ENCODE measurements at places on chromosomes 3 and 15.
A peak's percentile ranks its signal among the peaks of the same experiment; 100 is the strongest.

GRCh38 chr3:69324362-69325025, 61.4 kb downstream of the FRMD4B start:
- DNase-seq: peak; percentile 42

DNA sequence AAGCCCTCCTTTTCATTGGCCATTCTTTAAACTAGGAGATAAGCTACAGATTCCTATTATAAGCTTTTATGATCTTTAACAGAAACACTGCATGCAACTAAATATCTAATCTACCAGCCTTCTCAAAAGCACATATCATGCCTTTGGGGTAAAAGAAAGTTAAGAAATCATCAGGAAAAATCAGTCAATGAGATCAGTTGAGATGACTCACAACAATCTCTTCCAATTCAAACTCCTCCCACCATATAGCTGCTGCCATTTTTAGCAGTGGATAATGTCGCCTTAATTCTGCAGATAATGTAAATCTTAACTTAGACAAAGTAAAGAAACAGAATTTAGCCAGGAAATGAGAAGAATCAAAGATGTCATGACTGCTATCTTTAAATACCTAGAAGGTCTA, 135.2 kb upstream of the BCL6 start:
- DNase-seq: no peak

- no peak for DNase-seq
These were observed 13.4 kb upstream of the TBC1D5 start for GRCh38 chr3:17755836-17756235.

DNA sequence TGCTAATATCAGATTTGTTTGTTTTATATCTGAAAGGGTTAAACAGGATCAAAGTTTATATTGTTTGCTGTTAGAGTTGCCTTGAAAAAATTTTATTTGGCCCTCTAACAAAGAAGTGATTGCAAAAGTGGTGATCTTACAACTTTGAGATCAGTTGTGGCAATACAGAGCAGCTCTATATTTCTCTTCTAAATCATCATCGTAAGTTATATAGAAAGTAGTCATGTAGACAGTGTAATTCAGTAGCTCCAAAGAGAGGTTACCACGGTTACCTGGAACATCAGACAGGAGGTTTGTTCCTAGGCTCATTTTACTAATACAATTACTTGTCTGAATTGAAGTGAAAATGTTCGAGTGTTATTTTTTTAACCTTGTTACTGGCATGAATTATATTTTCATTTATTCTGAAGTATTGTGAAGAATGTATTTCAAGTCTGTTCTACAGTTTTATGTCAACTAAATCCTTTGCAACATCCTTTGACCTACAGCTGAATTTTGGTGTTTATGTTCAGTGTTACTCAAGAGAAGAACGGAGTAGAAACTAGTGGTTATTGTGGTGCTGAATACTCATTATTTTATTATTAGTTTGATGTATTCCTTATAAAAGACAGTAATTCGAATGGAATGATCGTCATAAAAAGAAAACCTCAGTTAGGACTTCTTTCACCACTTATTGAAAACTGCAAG, 214.2 kb downstream of the NAALADL2 start:
- DNase-seq: no peak

DNA sequence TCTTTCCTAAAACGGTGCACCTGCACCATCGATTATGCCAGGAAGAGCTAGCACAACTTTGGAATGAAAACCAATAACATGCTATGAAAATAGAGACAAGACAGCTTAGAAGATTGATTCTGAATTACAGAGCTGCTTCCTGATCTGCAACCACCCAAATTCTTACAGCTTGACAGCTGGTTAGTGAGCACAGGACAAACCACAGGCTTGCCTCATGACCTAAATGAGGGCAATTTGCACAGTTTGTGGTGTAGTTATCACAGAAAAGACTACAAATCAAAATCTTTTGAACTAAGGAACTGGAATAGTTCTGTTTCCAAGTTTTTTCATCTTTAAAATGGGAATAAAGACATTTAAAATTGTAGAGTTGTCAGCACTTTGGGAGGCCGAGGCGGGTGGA, 533.5 kb downstream of the NAALADL2 start:
- DNase-seq: no peak

GRCh38 chr15:39792025-39792843, 9.6 kb upstream of the FSIP1 start:
- no peak for DNase-seq

GRCh38 chr15:26841514-26841913, 25.3 kb upstream of the GABRA5 start:
- no peak for DNase-seq

DNA sequence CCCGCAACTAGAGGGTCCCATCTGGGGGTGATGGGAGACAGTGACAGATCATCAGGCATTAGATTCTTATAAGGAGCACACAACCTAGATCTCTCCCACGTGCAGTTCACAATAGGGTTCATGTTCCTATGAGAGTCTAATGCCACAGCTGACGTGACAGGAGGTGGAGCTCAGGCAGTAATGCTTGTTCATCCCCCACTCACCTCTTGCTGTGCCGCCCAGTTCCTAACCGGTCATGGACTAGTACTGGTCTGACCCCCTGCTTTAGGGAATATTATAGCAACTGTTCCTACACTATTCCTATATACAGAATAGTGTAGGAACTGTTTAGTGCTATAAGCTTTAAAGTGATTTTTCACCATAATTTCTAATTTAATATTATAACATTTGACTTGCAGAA, 128.1 kb upstream of the AZI2 start:
- no peak for DNase-seq

GRCh38 chr15:83287541-83288027, 3.1 kb upstream of the BNC1 start:
- peak; percentile 73 for DNase-seq

DNA sequence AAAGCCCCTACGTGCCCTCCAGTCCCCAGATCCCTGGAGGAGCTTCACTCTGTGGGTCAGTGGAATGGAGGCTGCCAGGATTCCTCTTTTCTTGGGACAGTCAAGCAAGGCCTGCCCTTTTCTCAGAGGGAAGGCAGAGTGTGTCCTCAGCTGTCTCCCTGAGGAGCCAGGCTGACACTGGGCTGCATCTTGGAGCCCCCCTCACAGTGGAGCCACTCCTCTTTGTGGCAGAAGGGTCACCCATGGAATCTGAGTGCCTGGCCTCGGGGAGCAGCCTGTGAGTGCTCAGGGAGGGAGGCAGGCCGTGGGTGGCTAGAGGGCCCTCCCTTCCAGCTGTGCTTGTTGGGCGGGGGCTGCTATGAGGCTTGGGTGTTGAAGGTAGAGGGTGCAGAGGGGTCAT, 41.2 kb downstream of the BOC start:
- DNase-seq: no peak

DNA sequence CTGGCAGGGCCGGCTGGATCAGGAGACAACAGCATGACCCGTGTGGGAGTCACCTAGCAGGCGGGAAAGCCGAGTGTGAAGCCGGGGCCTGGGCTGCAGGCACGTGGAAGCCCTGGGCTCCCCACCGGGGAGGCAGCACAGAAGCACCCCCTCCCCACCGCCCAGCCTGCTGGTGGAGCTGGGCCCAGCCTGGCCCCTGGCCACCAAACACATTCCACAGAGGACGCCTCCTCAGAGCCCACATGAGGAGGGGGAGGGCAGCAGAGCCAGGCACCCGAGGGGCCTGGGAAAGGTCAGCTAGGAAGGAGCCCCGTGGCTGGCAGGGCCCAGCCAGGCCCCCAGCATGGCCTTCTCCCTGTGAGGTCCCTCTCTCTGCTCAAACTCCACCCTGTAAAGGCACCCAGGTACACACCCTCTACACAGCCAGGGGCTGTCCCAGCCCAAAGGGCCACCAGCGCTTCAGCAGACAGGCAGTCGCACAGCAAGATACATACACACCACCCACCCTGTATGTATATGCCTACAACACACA, 4.5 kb downstream of the PLXNB1 start:
- DNase-seq: no peak

- peak; percentile 73 for DNase-seq
These were observed 2.8 kb upstream of the FAM131A start for GRCh38 chr3:184334470-184335158.

DNA sequence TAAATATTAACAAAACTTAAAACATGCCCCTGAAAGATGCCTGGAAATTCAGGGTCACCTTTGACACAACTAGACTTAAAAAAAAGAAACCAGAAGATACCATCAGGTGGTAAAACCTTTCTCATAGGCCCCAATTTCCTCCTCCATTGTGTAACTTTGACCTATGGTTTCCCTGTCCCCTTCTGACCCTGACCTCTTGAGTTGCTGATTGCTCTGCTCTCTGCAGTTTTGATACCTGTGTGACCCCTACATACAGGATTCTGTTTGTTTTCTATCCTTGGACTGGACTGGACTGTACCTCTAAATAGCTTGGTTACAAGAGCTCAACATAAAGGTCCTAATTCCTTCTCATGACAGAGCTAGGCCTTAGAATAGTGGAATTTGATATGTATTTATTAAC, 220.6 kb downstream of the ZIC4 start:
- DNase-seq: no peak

- peak; percentile 59 for DNase-seq
These were observed 758 bp downstream of the SELENOK start for GRCh38 chr3:53890726-53891475.

- DNase-seq: no peak
These were observed 5.0 kb downstream of the GPR156 start for GRCh38 chr3:120280026-120280425.

DNA sequence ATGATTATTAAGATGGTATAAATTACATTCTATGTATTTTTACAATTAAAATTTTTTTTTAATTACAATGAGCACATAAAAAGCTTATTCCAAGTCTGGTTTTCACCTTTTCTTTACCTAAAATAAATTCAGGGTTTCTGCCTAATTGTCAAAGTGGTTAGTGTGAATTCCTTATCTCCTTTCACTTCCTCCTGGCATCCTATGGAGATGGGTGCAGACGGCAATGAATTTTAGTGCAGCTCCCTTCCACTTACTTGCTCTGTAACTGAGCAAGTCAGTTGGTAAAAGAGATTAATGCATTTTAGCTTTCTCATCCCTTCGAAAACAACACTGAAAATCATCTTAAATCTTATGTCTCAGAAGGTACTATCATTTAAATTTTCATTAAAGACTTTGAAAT, 13.1 kb downstream of the HDGFL3 start:
- DNase-seq: no peak

DNA sequence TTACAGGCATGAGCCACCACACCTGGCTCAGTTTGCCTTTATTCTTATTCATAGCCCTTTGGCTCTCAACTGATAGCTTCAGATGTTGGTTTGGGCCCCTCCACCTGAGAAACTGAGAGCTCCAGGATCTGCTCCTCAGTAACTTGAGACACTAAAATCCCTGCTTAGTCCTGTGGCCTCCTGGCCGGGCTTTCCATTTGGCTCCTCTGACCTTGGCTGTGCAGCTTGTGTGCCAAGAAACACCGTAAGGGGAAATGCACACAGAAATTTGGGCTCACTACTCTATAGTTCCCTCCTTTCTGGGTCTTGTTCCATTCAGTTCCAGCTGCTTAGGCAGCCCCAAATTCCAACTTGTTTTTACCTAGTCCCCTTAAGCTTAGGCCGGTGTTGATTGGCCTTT, 24.9 kb downstream of the NIPA2 start:
- no peak for DNase-seq

DNA sequence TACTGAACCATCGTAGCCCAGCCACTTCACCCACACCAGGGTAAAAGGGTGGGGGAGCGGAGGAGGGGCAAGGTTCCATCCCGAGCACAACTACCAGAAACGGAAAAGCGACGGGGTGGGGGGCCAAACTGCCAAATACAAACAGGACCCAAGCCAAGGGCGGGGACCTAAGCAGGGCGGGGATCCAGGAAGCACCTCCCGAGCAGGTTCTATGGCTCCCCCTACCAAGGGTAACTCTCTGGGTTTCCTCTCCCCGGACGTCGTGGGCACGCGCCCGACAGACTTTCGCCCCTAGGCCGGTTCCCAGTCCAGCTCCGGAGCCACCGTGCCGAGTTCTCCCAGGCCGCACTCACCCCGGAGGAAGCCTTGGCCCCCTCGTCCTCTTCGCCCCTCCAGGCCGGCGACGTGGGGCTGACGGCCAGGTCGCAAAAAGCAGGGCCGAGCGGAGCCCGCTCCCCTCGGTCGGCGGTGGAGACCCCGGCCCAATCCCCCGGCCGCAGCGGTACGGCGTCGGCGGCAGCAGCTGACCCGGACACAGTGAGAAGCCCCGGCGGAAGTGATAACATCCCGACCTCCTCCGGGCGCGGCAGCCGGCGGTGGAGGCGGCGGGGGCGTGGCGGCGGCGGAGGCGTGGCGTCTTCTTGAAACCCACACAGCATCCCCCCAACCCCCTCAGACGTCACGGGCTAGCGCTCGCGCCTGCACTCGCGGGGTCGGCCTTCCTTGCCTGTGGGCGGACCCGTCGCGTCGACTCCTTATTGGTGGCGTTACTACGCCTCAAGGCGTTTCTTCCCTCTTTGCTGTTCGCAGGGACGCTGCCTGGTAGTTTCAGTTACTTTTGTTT, at the start of gene BNIP2:
Gene BNIP2 (minus strand): TSS at position 539 of the 844 bp plus-strand sequence. CDS start 6,863 bp downstream, outside the sequence.
- peak; percentile 100 for DNase-seq

- DNase-seq: peak; percentile 47
These were observed 464.9 kb downstream of the MFSD1 start for GRCh38 chr3:159266779-159267178.

GRCh38 chr3:31981206-31982181, at the start of the genes OSBPL10 and ZNF860:
Gene OSBPL10 (minus strand): TSS chr3:31981262. CDS start chr3:31981179, 83 bp downstream.
Gene ZNF860 (plus strand): TSS chr3:31981750. CDS start chr3:31989080, 7,330 bp downstream.
- DNase-seq: peak; percentile 97

DNA sequence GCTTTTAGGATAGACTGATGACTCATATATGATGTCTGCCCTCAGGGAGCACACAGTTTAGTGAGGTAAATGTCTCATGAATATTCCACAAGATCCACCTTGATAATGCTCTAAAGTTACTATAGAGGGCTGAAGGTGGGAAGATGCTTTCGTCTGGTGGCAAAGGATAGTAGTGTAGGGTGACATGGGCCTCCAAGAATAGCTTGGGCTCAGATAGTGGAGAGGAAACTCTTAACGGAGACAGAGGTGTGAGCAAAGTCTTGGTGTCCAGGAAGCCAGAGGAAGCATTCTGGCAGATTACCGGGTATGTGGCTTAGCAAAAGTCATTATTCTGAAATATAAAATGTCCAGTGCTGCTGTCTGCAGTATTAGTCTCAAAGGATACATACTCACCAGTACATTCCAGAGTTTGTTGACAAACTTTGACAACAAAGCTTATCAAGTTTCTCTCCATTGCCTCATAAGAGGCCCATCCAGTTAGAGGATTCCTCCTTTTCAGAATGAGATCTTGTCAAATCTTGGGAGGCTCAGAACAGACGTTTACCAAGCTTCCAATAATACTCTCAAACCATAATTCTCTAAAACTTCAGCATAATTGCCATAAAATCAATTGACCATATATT, 316.7 kb downstream of the LPP start:
- no peak for DNase-seq

- DNase-seq: no peak
These were observed 23.1 kb downstream of the PHLDB2 start for GRCh38 chr3:111882194-111882593.

GRCh38 chr3:67357610-67358458, 296.6 kb downstream of the SUCLG2 start:
- DNase-seq: peak; percentile 53

DNA sequence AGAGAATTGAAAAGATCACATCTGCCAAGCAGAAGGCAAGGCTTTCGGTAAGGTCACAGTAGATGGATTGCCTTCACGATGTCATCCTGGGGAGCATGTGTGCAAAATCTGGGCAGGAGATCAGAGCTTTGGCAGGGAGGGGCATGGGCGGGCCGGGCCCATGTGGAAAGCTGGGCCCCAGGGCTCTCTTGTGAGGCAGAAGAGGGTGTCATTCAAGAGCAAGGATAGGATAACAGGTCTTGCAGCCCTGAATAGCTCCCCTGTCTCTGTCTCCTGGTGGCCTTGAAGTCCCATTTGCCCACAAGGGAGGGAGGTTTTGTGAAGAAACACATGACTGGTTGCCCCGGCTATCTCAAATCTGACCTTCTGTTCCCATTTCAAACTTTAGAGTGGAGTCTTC, 172.0 kb downstream of the OPA1 start:
- no peak for DNase-seq

Data from dermis blood vessel endothelial cell (primary cell).